Hypothalamus (tissue), 51 donors: ENCODE measurements at places on chromosomes 16 and 17.
A peak's percentile ranks its signal among the peaks of the same experiment; 100 is the strongest.

GRCh38 chr16:4008116-4008515 lies 108.1 kb downstream of the ADCY9 start:
- DNase-seq = no peak

- no peak for DNase-seq
Measured at GRCh38 chr16:70737377-70738082, 51.7 kb upstream of the MTSS2 start.

GRCh38 chr16:81632392-81633146 lies 146.5 kb upstream of the PLCG2 start:
- DNase-seq = no peak

- DNase-seq = no peak
Measured at GRCh38 chr17:732902-733720, 715 bp downstream of the TLCD3A start.

DNA sequence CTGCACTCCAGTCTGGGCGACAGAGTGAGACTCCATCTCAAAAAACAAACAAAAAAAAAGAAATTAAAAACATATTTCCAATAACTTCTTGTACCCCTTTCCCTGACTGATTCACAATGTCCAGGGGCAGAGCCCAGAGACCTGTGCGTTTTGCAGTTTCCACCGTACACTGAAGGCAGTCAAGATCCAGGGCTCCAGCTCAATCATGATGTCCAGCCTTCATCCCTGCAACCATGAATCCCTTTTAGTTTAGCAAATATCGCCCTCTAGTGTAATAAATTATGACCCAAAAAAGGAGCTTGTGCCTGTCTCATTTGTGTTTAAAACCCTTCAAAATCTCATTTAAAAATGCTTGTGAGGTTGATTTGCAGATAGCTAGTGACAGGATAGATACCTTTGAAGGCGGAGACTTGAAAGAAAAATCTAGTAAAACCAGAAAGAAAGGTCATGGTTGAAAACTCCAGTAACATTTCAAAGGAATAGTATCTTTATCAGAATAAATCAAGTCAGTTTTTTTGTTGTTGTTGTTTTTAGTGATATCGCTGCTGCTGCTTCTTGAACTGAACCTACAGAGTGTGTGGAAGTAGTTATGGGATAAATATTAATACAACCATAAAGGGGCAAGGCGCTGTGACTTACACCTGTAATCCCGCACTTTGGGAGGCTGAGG lies 3.7 kb upstream of the ERN1 start:
- no peak for DNase-seq

- no peak for DNase-seq
Measured at GRCh38 chr17:49839455-49839854, 8.4 kb downstream of the TAC4 start.

- no peak for DNase-seq
Measured at GRCh38 chr17:36055921-36056520, 8.1 kb upstream of the CCL18 start.

GRCh38 chr17:15651583-15652110 lies 32.1 kb upstream of the FBXW10B start:
- DNase-seq = peak; percentile 38

DNA sequence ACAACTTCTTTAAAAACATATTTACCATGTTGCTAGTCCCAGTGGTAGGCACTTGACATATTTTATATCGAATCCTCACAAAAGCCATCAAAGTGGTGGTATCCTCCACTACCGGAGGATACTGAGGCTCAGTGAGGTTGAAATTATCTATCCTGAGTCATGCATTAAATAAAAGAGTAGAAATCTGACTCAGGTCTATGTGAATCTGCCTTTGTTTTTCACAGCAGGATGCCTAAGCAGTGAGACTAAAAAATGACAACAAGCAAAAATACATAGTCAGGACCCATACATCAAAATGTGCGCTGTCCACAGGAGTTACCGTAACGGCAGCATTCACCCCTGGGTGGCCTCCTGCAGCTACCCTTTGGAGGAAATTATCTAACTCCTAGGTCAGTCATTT lies 17.7 kb downstream of the BRD7 start:
- no peak for DNase-seq
